HEK293T (cell line): ENCODE measurements at places on chromosomes 5 and 9.

DNA sequence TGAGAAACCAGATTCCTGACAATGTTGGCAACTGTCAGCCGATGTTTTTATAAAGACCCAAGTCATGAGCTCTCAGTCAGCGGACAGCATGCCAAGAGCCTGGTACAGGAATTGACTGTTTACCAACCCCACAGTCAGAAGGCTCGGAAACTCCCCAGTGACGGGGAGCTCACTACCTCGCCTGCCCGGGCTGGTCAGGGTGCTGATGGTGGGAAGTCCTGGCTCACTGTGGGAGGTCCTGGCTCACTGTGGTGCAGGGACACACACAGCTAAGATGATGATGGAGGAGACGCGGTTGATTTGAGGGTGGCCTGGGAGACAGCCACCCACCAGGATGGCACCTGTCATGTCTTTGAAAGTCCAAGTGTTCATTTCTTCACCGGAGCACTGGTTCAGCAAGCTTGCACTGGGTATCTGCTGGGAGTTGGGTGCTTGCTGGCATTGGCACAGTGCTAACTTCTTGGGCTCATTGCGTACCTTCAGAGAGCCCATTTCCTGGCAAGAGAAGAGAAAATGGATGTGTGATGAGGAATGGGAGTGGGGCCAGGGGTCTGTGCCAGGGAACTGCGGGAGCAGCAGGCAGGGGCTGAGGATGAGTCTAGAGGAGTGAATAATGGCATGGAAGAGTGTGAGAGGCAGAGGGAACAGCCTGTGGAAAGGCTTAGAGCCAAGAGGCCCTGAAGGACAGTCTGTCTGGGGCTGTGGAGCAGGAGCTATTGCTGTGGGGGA is 15.3 kb downstream of the ASS1 start:
- DNase-seq: no peak

- no peak for DNase-seq
Measured at GRCh38 chr9:125466411-125466810, 204.8 kb downstream of the GAPVD1 start.

DNA sequence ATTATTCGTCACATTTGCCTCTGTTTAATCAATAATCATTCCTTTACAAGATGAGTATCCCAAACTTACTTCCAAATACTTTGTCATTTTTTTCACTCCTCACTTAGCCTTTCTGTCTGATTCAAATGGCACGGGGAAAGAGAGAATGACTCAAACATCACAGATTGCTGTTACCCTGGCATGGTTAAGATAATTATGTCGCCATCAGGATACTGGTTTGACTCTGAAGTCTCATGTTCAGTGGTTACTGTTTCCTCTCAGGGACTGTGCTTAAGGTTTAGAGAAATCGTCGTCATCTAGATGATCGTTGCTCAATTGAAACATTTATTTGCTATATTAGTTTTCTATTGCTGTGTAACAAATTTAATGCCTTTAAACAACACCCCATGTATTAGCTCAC is 45.2 kb upstream of the RAD23B start:
- no peak for DNase-seq

GRCh38 chr9:76684213-76684612 is 80.0 kb upstream of the PCA3 start:
- no peak for DNase-seq
